ENCODE measurements at places on chromosomes 2 and 18.

DNA sequence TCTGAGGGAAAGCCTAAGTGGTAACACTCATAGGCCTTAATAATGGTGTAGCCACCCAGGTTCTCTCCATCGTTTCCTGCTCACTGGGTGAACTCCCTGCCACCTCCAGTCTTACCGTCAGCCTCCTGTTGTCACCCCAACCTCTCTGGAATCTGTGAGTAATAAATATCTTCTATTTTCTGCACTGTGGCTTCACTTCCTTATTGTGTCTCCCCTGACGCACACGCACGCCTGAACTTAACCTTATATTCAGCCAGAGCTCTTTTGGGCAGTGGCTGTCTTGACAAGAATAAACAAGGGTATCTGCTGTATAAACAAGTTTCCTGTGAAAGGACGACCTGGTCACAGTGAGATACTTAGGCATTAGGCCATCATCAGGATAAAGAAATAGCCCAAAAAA is 467.2 kb downstream of the SPAG16 start:
- no peak for DNase-seq

- no peak for DNase-seq
Observed at GRCh38 chr2:66198873-66199272, 236.1 kb upstream of the MEIS1 start.

DNA sequence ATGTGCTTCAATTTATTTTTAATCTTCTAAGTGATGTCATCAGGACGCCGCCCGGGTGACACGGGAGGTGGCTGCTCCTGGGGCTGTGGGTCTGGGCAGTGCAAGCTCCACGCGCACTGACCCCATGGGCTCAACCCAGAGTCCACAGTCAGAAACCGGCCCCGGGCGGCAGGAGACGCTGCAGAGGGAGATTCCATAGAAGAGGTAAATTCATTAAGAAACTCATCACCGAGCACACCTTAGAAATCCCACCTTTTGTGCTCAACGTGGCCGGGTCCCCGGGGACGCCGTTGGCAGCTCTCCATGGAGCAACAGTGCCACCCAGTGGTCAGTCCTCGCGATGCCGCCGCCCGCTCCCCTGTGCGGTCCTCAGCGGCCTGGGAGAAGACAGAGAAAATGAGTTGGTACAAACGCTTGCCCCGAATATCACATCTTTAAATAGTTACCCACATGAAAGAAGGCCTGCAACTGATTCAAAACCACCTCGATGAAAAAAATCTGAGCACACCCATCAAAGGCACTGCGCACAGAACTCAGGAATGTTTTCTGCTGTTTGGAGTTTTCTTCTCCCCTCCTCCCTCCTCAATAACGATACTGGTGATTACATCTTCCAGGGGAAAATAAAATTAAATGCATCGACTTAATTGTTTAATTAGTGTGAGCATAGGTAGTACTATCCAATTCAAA is 92.6 kb downstream of the CMPK2 start:
- DNase-seq: peak; percentile 37

DNA sequence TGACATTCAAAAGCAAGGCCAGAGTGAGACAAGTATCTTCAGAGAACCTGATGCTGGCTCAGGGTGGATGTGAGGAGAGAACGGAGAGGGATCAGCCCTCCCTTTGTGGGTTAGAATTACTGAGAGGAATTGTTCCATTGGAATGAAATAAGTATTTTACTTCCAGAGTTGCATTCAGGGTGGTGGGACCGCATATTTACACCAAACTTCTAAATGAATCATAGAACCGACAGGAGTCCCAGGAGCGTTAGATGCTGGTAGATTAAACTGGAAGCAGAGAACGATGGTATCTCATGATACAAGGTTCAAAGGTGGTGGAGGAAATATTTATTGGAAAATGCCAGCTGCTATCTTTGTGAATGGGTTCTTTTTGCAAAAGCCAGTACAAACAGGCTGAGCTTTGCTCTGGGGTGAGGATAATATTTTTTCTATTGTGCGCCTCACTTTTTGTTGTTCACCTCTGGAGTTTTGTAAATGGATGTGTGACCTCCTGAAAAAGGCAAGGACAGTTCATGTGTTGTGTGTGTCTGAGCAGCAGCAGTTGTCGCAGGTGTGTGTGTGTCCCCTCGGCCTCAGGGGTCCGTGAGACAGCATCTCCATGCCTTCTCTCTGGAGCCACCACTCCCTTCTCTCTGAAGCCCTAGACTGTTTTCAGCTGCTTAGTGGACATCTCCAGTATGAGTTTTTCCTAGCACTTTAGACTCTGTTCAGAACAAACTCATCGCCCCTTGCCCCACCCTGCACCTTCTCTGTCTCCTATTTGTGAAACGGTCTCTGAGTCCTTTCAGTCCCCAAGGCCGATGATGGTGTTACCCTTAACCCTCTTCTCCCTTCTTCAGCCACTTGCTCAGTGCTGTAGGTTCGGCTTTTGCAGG is 17.8 kb downstream of the MTCL1 start:
- no peak for DNase-seq

DNA sequence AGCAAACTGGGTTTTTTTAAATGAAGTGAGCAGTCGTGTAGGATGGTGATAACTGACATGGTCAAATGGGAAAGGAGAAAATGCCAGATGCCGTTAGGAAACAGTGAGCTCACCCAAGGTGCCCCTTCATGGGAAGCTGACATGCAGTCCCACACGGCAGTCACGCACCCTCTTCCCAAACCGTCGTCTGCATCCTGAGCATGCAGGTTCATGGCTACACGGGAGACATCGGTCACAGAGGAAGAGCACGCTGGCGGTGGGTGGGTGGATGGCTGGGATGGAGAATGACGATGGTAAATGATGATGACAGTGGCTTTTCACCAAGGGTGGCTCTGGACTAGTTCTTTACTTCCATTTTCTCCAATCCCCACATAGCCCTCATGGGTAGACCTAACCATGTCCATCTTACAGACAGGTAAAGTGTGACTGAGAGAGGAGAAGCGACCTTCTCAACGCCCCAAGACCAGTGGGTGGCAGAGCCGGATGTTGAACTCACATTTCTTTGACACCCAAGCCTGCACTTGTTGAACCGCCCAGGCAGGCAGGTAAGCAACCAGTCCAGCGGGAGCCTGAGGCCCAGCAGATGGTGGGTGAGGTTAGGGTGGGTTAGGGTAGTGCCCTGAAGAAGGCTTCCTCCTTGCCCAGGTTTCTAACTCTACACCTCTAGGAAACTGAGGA is 44.5 kb downstream of the TNS1 start:
- DNase-seq: no peak

GRCh38 chr2:189836644-189837043 is 52.4 kb downstream of the PMS1 start:
- DNase-seq: no peak

GRCh38 chr2:97840198-97840597 is 126.8 kb downstream of the ZAP70 start:
- DNase-seq: no peak

DNA sequence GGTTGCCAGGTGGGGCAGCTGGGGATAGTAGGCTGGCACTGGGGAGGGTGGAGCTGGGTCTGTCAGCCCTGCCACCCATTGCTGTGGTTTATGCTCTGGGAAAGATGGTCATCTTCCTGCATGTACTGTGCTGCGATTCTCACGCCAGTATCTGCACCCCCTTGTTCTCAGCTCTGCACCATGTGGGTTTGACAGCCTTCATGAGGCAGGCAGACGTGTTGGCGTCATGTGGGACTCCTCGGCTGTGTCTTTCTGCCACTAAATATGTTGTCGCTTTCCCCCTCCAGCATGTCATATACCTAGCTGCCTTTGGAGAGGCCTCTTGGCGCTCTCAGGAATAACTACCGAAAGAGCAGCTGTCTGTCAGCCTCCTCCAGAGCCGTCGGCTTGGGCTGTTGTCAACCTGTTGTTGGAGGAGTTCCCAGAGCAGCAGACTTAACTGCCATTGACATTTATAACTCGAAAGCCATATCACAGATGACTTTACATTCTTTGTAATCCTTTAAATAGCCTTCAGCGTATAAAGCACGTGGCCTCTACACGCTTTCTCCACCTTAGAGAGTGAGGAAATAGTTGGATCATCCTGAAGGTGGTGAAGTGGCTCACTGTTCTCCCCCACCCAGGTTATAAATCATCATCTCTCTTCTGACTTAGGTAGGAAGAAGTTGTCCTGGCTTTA is 80.4 kb upstream of the MGAT5 start:
- no peak for DNase-seq

- DNase-seq: no peak
Observed at GRCh38 chr18:60624207-60624606, 251.6 kb upstream of the MC4R start.

- no peak for DNase-seq
Observed at GRCh38 chr2:231294571-231295362, 96.3 kb downstream of the ARMC9 start.

- DNase-seq: no peak
Observed at GRCh38 chr2:68505603-68506159, 38.3 kb downstream of the APLF start.

DNA sequence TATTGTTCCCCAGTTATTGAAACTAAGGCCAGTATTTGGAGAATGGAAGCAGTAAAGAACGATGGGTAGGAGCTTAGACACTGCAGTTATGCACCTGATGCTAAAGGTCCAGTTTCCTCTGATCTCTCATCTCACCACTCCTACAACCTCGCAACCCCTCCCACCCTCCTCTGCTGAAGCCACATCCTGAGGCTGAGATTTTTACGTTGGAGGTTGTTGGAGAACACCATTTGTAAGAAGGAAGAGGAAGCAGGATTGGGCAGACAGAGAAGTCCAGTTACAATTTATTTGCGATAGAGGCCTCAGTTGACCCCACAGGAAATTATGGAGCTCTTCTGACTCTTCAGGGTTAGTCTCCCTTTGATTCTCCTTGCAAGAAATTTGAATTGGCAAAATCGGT is 54.3 kb upstream of the NDUFV2 start:
- DNase-seq: no peak

DNA sequence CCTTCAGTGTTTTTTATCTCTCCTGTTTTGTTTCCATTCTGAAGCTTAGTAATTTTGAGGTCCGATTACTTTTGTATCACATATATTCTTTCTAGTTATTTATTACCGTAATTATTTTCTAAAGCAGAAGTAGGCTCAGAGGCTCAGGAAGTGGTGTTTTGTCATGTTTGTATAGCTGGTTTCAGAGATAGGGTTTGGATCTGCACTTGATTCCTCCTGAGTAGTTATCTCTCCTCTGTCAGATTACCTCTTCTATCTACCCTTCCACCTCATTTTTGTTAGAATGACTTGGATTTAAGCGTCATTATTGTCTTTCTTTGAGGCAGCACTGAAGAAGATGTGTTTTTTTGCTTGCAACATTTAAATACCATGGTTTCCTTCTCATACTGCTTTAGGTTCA is 95.4 kb downstream of the MTA3 start:
- DNase-seq: no peak

DNA sequence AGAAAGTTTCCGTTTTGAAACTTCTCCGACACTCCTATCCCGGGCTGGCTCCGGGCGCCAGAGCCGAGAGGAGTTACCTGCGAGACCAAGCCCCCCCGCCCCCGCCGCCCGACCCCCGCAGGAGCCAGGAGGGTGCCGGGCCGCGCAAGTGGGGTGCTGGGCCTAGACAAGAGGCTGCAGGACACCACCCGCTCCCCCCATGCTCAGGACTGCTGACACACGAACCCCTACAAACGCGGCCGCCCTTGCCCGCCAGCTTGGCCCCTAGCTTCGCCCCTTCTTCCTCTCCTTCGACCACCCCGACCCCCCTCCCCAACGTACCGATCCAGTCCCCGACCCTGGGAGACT is 497 bp downstream of the PLA2R1 start:
- DNase-seq: no peak

DNA sequence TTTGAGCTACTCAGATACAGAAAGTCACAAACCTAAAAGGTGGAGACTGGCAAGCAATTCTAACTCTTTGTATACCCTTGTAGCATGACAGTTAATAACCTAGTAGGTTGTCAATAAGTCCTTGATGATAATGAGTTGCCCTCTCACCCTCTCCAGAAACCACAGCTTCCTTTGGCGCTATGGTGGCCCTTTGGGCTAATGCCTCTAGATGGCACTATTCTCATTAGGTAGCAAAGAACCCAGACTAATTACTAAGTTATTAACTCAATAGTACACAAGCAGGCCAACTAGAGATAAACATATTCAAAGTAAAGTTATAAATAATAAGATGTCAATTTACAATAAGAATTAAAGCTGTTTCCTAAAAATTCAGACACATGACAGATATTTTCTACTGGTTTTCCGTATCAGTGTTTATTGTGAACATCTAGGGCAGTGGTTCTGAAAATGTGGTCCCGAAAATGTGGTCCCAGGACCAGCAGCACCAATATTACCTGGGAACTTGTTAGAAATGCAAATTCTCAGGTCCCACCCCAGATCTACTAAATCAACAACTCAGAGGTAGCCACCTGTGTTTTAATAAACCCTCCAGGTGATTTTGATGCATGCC is 41.1 kb downstream of the LDAH start:
- no peak for DNase-seq

GRCh38 chr2:222795450-222796357 is 65.1 kb upstream of the ACSL3 start:
- no peak for DNase-seq

GRCh38 chr2:85718009-85718391 is 23.8 kb downstream of the GNLY start:
- no peak for DNase-seq

DNA sequence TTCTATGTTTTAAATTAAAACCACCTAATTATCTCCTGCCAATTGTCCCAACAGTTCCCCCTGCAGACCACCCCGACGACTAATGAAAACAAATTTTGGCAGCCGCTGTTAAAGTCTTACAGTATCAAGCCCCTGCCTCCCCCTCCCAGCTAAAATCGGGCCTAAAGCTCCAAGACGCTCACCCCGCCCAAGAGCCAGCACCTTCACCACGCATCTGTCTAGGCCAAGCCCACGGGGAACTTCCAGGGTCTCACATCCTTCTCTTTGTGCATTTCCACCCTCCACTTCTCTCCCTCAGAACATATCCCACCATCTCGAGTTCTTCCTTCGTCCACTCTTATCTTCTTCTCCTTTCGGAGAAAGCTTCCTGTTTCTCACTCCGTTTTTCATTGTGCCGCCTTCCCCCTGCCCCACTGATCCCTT is 445 bp downstream of the PRPF40A start:
- peak; percentile 9 for DNase-seq

- no peak for DNase-seq
Observed at GRCh38 chr2:229713371-229714079, 830 bp downstream of the DNER start.

- no peak for DNase-seq
Observed at GRCh38 chr18:69956665-69957620, 9.3 kb upstream of the CD226 start.

DNA sequence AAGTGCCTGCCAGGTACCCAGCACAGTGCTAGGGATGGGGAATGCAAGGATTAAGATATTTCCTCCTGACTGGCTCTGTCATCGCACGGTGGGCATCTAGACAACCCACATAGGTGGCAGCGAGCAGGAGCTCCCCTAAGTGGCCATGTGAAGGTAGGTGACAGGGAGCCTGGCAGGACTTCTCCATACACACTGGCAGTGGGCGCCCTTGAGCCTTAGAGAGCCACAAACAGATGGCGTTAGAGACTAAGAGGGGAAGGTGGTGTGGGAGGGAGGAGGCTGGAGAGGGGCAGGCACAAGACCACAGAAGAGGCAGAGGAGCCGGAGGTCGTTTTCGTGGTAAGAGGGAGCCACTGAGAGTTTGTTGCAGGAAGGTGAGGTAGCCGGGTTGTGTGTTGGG is 15.2 kb downstream of the PRELID3A start:
- DNase-seq: no peak

All from CD4-positive, alpha-beta T cell treated with Interferon gamma for 1 hour (primary cell).